ENCODE measurements at places on chromosomes 7 and 10.

DNA sequence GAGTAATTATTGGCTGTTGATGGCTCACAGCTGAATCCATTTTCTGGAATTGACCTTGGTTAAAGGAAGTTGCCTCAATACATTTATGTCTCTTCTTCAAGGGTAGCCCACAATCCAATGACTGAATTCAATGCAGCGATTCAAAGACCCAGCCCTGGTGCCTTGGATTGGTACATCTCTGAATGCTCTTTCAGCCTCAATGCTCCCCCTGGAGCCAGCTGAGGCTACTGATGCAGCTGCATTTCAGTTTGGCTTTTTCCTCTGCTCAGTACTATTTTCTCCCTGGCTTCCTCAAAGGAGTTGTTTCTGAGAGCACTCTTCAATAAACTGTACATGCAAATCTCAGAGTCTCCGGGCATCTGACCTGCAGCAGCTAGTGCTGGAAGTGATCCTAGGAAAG, 633 bp upstream of the EBLN1 start:
- DNase-seq: no peak

DNA sequence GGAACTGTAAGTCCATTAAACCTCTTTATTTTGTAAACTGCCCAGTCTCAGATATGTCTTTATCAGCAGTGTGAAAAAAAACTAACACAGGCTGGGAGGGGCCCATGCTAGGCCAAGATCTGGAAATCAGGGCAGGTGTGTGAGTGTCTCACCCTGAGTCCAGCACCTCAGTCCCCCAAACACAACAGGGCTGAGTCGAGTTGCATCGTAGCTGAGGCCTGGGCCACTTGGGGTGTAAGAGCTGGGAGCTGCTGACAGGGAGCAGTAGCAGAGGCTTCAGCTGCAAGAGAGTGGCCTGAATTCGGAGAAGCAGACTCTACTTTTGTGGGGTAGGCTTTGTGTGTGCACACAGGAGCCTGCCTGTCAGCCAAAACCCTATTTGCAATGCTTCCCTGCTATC, 553.1 kb downstream of the PTPRN2 start:
- no peak for DNase-seq

- DNase-seq: no peak
Measured at GRCh38 chr10:79938728-79939406, 10.0 kb downstream of the SFTPD start.

- DNase-seq: no peak
Measured at GRCh38 chr7:88628363-88629085, 131.0 kb upstream of the ZNF804B start.

DNA sequence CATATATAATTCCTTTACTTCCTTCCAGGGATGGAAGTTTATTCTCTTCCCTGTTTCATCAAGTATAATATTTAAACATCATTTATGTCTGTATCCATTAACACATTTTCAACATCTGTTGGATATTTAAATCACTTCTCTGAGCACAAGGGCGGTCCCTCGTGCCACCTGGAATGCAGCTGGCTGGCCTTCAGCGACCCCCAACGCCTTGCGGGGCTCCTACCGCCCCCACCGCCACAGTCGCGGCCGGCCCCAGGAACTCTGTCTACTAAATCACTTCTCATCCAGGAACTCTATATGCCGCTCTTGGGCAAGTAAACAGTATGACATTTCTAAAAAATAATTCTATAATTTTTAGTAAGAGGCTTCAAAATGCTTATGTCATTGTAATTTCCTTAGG, 221.1 kb upstream of the PTN start:
- DNase-seq: no peak

- no peak for DNase-seq
Measured at GRCh38 chr10:57963546-57963945, 304.1 kb downstream of the IPMK start.

GRCh38 chr7:4136036-4136435, 546.1 kb upstream of the FOXK1 start:
- no peak for DNase-seq

GRCh38 chr10:99573790-99574189, 41.0 kb downstream of the NKX2-3 start:
- no peak for DNase-seq

DNA sequence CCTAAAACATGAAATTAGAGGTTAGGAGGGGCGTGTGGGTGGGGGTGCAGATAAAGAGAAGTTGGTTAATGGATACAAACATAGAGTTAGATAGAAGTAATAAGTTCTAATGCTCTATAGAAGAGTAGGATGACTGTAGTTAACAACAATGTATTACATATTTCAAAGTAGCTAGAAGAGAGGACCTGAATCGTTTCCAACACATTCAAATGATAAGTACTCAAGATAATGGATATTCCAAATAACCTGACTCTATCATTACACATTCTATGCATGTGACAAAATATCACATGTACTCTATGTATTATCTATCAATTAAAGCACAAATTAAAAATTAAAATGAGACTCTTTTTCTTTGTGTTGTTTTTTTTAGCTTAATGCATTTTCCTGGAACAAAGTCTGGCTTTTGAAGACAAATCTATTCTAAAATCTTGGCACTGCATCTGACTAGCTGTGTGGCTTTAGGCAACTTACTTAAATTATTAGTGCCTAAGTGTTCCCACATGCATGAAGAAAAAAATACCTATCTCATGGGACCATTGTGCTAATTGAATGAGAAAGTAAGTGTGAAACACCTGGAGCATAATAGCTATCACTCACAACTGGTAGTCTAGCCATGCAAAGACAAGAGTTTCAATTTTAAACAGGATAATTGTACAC, 75.7 kb downstream of the SEMA3C start:
- no peak for DNase-seq

DNA sequence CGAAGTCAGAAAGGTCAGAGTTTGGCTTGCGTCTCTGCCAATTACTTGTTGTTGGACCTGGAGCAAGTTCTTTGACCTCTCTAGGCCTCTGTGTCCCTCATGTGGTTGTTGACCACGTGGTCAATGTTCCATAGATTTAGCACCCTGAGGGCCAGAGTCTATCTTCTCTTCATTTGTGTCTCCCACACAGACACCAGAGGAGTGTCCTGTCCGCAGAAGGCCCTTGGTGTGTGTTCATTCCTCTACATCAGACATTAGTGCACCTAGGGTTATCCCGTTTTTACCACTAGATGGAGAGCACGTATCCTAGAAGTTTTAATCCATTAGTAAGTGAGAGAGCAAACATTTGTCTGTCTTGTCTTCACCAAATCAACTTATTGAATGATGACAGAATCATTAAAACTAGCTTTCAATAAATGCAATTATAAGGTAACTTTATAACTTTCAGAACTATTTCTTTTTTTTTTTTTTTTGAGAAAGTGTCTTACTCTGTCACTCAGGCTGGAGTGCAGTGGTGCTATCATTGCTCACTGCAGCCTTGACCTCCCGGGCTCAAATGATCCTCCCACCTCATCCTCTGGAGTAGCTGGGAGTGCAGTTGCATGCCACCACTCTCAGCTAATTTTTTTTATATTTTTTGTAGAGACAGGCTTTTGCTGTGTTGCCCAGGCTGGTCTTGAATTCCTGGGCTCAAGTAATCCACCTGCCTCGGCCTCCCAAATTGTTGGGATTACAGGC, 122.5 kb upstream of the ANKRD1 start:
- DNase-seq: no peak

Measured in stimulated activated CD8-positive, alpha-beta memory T cell treated with anti-CD3 and anti-CD28 coated beads, Interleukin-15, amount 100 ng/mL, for 1 hour (primary cell).